ENCODE measurements at places on chromosomes 16 and 17.
A peak's percentile ranks its signal among the peaks of the same experiment; 100 is the strongest.

- peak; percentile 55 for DNase-seq
Measured at GRCh38 chr16:89574681-89575246, 794 bp upstream of the CPNE7 start.

DNA sequence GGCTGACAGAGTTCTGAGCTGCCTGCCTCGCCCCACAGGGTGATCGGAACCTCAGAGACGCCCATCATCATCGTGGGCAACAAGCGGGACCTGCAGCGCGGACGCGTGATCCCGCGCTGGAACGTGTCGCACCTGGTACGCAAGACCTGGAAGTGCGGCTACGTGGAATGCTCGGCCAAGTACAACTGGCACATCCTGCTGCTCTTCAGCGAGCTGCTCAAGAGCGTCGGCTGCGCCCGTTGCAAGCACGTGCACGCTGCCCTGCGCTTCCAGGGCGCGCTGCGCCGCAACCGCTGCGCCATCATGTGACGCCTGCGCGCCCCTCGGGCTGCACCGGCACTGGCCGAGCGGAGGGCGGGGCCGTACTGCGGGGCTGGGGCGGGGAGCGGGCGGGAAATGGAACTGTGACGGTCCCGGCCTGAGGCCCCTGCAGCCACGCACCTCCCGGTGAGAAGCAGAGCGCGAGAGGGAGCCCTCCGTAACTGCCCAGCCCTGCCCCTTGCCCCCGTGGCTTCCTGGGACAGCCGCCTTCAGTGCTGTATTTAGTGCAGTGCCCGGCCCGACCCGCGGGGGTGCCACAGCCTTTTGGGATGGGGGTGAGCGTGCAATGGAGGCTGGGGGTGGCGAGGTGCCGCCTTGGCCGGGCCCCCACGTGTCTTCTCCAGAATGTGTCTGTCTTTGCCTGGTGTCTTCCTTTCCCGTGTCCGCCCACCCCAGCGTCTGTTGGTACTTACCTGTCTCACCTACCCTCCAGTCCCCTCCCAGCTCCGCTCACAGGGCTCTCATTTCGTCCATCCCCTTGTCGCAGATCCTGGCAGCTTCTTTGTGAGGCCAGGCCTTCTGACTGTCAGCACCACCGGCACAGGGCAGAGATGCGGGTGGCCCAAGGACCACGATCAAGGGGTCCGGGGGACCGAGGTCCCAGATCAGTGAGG, 9.8 kb downstream of the RASL10B start:
- no peak for DNase-seq

DNA sequence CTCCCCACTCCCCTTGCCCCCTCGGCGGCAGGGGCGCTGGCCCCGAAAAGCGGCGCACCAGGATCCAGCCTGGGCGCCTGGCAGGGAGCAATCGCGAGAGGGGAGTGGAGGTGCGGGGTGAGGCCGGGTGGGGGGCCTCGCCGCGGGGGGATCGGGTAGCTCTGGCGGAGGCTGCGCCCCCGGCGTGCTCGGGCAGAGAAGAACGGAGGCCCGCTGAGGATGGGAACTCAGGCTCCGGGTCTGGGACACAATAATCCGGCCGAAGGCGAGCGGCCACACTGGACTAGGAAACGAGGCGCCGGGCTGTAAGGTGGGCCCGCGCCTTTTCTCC, 721 bp upstream of the PCGF2 start:
- DNase-seq = no peak

DNA sequence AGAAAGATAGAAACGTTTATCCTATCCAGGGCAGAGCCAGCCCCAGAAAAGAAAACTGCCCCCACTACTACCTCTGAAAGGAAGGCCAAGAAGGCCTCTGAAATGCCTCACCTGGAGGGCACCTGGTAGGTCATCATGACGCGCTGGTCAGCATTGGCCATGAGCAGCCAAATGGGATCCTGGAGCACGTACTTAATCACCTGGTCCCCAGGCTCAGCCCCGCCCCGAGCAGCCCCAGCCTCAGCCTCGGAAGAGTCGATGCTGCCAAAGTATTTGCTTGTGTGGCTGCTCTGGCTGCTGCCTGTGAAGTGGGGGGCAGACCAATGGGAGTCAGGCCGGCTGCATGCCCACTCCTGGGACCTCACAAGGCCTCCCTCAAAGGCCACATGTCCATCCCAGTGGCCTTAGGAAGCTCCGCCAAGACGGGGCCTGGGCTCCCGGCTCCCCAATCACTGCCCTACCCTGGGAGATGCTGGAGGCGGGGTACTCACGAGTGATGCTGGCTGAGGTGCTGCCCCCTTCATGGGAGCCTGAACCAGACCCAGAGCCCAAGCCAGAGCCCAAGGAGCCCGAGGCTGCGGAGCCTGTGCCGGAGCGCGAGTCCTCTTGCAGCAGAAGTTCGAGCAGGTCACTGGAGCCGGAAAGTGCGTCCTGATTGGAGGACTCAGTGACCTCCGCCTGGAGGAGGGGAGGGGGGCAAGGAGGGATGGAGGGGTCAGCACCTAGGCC, 9.9 kb downstream of the PER1 start:
- DNase-seq = no peak

Data from stimulated activated CD4-positive, alpha-beta T cell treated with anti-CD3 and anti-CD28 coated beads, Interleukin-4, amount 100 ng/mL, for 48 hours (primary cell).